Stimulated activated CD8-positive, alpha-beta memory T cell treated with anti-CD3 and anti-CD28 coated beads, Interleukin-2, amount 100 ng/mL, for 1 hour (primary cell): ENCODE measurements at places on chromosomes 1 and 21.

GRCh38 chr1:191086910-191087309, 609.2 kb upstream of the BRINP3 start:
- DNase-seq, result no peak

DNA sequence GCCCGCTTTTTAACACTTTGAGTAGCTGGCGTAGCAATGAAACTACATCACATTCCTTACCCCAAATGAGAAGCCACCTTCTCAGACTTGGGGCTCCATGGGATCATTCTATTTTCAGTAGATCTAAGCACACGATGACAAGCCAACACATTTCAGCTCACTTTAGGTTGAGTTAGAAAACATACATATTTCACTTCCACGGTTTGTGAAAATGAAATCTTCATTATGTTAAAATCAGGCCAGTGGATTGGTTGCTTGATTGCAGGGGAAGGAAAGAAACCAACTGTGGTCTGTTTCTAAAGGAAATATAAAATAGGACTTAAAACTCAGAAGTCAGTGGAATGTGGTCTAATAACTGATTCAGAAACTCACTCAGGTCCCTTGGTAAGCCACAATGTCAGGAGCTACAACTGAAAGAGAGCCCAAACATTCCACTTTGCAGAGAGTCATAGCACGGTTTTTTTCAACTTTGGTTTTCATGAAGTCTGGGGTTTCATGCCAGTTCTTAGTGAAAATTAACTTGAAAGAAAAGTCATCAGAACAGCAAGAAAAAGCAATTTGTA, 82.3 kb upstream of the TIAM1 start:
- DNase-seq, result no peak

DNA sequence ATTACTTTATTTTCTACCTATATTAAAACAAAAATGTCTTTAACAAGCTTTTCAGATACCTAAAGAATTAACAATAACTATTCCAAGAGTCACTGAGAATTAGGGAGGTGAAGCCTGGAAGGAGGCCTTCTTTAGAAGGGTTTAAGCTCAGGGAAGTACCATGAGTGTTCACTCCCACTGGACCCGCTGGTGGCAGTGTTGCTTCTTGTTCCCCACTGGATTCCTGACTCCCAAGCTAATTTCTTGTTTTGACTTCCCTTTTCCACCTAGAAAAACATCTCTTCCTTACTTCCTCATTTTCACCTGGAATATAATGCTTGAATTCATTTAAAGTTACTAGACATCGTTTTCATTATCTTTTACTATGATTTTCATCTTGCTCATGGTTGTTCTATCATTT, 264.2 kb downstream of the HMCN1 start:
- DNase-seq, result no peak

DNA sequence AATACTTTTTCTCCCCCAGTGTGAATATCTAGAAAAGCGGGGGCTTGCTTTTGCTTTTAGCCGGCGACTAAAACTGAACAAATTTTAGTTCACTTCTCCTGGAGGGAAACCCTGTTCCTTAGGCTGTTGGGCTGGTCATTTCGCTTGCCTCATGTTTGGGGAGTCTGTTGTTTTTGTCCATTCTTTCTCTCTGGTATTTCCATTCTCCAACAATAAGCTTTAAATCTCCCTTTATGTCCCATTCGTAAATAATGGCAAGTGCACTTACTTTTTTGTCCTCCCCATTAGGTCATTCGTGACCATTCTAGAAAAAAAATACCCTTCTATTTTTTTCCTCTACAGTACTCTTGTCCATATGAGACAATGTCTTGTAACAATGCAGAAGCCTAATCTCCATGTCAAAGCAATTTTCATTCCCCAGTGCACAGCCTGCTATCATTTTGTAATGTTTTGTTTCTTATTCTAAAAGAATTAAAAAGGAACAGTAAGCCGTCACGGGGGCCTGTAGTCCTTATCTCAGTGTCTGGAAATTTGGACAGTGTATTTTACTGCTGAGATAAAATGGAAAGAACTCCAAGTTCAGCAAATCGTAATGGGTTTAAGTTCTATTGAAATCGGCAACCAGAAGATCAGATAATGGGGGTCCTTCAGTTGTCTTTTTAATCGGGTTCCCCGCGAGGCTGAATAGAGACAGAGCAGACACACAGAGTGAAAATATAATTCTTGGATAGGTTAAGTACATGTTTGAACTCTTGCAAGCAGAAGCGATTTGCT, 21.8 kb downstream of the PROX1 start:
- DNase-seq, result no peak

GRCh38 chr21:35994613-35995012, 65.7 kb downstream of the SETD4 start:
- DNase-seq, result no peak

- no peak for DNase-seq
These were observed 38.2 kb downstream of the MAPKAPK2 start for GRCh38 chr1:206722751-206723461.

DNA sequence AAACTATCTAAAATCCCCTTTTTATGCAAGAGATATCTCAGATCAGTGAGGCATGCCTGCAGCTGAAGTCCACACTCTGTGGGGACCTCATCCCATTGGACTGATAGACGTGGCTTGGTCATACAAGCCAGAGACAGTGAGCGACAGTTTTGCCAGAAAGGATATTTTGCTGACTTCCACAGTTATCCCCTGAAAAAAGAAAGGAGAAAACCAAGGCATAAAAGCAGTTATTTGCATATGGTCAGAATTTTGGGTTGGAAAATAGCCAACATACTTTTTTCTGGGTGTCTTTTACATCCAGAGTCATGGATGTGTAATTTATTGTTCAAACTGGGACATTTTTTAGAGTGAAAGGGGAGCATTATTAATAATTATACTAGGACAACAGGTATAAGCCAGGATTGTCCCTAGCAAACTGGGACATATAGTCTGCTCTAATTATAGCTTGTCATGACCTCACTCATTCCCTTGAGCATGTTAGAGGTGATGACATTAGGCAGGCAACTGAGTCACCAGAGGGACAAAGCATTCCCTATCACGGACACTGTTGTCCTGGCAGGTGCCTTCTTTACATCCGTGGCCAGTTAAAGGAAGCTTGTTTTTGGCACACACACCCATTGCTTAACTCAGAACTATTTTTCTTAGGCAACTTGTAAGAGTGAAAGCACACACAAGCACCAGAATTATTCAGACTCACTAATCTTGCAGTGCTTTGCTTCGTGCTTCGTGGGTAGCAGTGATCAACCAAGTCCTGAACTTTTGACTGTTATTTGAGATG, 65.5 kb downstream of the PRRX1 start:
- no peak for DNase-seq

GRCh38 chr1:99503276-99503747, 142.6 kb upstream of the PALMD start:
- DNase-seq, result no peak

DNA sequence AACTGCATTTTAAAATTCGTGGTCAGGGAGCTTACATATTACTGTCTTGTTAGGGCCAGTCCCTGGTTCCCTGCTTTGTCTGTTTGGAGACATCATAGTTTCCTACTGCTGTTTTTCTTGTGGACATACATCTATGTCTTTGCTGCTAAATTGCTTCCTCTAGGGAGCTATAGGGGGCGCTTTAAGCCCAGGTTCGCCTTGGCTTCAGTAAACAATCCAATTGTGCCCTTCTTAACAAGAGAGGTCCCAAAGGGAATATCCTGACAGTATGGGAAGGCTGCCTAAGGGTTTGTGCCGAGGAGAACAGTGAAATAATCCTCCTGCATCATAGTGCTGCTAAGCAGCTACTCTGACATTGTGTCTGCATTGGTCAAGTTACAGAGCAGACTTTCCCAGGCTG, 112.5 kb downstream of the USH2A start:
- no peak for DNase-seq

DNA sequence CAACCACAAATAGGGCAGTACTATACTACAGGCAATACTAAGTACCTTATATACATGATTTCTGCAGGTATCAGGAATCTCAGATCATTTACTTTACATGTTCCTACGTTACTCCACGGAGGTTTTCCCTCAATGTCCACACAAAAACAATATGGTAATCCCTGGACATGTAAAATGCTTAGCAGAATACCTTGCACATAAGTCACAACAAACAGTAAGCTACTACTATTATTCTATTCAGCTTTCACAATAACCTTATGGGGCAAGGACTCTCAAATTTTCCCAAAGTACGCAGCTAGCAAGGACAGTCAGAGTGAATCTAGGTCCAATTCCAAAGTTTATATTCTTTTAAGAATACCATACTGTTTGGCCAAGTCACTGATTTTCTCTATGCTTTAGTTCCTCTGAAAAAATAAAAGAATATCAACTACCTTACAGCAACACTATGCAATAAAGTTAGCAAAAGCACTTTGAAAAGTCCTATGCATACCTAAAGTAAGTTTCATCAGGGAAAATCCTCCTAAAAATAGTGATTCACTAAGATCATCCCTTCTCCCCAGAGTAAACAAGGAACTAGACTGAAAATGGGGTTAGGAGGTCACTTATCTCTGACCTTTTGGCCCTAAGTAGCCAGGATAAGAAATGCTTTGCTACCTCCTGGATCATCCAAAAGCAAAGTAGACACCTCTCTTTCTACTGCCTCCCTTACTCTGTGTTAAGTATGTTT, 67.4 kb downstream of the LUZP1 start:
- no peak for DNase-seq

GRCh38 chr21:25960402-25960801, 210.2 kb downstream of the APP start:
- no peak for DNase-seq

GRCh38 chr1:230327892-230328284, 98.2 kb downstream of the PGBD5 start:
- no peak for DNase-seq

DNA sequence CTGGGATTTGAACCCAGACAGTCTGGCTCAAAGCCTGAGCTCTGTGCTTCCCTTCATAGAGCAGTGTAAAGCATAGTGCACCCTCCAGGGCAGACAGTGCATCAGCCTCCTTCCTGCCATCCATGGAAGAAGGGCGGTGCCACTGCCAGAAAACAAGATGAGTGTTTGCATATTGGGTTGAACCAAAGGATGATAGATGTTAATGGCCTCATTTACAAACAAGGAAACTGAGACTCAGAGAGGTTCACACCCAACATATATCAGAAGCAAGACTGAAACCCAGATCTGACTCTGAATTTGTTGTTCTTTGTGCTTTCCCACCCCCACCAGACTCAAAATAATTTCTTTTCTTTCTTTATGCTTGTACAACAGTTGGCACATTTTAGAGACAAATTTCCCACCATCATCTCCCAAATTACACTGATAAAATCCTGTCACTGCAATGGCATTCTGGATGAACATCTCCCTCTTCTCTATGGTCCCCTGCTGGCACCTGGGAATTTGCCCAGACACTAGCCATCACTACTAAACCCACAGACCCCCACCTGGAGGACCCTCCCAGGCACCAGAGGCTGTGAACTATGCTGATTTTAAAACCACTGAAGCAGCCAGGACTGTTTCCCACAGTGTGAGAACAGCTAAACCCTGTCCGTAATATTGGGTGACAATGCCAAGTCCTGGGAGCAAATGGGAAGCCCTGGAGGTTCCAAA, 45.4 kb upstream of the MPZL1 start:
- no peak for DNase-seq

DNA sequence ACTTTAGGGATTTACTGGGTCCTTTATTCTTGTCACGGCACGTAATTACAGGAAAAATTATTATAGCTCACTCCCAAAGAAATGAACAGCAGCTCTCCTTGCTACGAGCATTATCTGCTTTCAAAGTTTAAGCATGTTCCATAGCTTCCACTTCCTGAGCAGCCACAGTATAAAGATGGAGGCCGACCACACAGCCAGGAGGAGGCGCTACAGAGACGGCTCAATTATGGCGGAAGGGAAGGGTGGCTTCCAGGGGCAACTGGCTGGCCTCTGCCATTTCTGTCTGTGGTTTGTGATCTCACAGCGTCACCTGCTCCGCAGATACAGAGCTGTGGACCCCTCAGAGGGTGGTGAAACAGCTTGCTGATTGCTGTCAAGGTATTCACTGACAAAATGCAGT, 212.3 kb upstream of the GREM2 start:
- no peak for DNase-seq

- DNase-seq, result no peak
These were observed 642 bp upstream of the ST3GAL3 start for GRCh38 chr1:43706598-43707189.

GRCh38 chr1:198118134-198118533, 38.7 kb upstream of the NEK7 start:
- no peak for DNase-seq

DNA sequence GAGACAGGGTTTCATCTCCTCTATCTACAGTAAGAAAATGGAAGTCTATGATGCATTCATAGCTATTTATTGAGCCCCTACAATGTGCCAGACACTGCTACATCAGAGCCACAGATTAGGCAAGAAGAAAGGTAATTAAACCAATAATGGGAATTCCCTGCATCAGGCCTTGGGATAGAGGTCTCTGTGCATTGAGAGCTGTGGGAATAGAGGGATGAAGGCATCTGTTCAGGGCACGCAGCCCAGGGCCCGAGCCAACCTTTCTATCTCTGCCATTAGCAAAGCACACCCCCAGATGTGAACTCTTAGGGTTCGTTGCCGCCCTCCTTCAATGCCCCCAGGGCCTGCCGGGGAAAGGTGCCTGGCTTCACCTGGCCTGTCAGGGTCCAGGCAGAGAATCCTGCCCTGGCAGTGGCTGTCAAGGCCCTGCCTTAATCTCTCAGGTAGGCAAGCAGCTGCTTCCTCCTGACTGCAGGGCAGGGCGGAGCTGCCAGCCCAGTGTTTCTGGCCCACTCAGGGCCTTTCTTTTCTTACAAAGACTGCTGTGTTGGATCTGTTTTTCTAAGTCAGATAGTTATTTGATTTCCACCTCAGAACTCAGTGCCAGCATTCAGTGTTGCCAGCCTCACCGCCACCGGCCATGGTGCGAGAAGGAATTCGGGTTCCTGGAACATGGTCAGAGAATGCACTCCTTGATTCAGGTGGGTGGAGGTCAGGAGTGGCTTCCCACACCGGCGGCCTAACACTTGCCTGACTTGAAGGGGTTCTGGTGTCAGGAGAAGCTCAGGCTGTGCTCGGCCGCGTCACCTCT, 76.1 kb downstream of the PGM1 start:
- DNase-seq, result no peak

- DNase-seq, result no peak
These were observed 1806.0 kb downstream of the MRPL39 start for GRCh38 chr21:23801292-23801691.

- DNase-seq, result no peak
These were observed 64.9 kb downstream of the MACF1 start for GRCh38 chr1:39269349-39269748.

DNA sequence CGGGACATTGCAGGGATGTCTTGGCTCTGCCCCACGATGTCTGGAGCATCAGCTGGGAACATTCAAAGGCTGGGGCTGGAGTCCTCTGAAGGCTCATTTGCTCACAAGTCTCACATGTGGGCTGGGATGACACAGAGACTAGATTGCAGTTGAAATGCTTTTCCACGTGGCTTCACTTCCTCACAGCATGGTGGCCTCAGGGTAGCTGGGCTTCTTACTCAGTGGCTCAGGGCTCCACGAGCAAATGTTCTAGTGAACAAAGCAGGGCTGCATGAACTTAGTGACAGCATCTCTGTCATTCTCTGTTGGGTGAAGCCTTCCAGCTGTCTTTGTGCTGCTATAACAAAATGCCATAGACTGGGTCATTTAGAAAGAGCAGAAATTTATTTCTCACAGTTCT, 247.0 kb upstream of the POU3F1 start:
- DNase-seq, result no peak
